ENCODE measurements at places on chromosomes 13 and 19.

DNA sequence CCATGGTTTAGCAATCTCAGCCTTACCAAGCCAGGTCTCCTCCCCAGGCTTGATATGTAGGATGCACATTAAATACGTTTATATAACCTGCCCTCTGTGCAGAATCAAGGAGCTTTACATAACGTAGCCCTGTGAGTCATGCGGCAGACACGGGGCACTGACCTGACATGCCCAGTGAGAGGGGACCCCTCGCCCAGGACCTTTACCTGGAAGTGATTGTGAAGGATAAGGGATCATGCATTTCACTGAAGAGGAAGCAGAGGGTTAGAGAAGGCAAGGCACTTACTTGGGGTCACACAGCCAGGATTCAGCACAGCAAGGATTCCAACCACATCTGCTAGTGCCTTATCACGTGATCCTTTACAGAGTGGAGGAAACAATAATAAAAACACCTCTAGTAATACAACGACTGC, 18.9 kb upstream of the FOSB start:
- DNase-seq = no peak

GRCh38 chr19:11767633-11768133, 883 bp downstream of the ZNF441 start:
- DNase-seq = peak; percentile 1

- DNase-seq = no peak
These were observed 1550.8 kb upstream of the SLC10A2 start for GRCh38 chr13:104616990-104617389.

- DNase-seq = no peak
These were observed 306.2 kb downstream of the ATP8A2 start for GRCh38 chr13:25677956-25678355.

DNA sequence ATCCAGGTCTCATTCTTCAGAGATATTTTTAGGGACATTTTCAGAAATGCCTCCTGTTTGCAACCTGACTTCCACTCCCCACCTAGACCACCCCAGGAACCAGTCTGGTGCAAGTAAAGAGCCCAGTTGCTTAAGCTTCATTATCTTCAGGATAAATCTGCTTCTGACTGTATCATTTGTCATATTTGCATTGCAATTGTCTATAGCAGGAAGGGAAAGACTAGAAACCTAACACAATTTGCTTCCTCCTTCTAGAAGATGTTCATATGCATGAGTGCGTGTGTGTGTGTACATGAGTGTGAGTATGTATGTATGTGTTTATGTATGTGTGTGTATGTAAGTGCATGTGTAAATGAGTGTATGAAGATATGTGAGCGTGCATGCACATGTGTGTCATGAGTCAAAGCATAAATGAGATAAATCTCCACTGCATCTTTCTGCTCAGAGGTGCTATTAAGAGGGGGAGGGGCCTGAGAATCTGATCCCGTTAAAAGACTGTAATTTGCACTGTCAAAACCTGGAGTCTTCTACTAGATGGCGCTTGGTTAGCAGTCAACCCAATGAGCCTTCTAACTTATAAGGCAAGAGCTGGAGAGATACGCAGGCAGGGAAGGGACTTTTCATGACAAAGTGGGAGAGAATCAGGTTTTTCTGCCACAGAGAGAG, 178.8 kb upstream of the KL start:
- no peak for DNase-seq

DNA sequence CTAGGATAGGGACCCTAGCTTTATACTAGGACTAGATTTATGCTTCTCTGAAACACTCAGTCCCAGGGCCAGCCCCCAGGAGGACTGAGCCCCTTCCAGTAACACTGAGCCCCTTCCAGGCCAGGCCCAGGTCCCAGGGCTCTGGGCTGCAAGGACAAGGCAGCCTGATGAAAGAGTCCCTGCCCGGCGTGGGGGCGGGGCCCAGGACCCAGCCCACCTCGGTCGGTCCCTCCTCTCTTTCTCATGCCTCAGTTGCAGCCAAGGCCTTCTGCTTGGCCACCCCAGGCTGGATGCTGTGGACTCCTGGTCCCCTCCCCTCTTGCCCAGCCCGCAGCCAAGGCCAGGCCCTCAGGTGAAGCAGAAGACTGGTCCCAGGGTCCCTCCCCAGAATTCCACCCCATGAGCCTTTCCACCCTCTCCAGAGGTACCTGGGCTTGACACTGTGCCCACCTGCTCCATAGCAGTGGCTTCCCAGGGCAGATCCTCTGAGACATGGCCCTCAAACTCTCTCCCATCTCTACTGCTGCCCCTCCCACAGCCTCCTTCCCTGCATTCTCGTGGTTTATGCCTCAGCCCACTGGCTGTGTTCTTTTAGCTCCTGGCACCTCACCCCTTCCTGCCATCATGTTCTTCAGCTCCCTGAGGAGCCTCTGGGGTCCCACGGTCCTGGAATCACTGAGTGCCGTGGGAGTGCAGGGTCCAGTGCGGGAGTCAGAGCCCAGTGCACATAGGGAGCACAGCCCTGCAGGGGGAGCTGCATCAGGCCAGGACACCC, 53.6 kb upstream of the C1QTNF9B start:
- DNase-seq = no peak

- DNase-seq = no peak
These were observed 25.7 kb upstream of the SLC7A1 start for GRCh38 chr13:29621051-29621800.

DNA sequence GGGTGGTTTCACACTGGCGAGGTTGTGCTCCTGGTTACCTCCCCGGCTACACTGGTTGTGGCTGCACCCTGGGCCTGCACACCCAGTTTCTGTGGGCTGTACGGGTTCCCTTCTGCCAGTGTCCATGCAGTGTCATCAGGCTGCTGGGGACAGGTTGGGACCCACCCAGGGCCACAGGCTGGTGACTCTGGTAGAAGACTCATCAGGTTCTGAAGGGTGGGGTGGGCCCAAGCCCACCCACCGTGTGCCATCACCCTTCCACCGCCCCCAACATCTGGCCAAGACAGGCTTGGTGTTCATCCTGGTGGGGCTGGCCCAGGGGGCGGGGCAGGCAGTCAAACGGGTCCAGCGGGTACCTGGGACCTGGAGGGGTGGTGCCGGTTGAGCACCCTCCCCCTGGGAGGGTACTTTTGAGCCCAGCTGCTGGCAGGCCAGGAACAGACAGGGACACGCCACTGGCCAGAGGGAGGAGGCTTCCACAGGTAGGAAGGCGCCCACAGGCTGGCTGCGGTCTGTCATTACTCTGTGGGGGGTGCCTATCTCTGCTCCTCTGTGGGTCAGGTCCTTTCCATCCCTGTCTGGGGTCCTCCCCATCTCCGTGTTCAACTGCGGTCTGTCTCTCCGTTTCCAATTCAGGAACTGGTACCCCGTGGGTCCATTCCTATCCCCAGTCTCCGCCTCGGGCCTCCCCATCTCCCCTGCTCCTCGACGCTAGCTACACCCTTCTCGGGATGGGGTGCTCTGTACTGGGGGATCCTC, at the start of gene RNF225:
RNF225 (plus strand) TSS at position 437 of the 759 bp plus-strand sequence. CDS start 434 bp downstream, outside the sequence.
- no peak for DNase-seq

DNA sequence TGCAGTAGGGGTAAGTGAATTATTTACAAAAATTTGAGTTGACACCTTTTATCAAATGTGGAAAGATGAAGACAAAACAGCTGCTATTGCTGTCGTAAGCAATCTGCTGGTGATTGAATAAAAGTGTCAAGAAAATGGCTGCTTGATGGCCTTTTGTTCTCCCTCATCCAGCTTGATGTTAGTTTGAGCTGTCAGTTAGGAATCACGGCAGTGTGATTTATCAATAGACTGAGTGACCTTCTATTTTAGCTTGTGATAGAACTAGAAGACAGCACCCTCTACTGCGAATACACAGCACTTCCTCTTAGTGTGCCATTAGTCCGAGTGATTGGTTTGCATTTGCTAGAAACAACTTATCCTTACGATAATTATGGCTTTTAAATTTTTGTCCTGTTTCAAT, 76.3 kb downstream of the MZT1 start:
- DNase-seq = no peak

DNA sequence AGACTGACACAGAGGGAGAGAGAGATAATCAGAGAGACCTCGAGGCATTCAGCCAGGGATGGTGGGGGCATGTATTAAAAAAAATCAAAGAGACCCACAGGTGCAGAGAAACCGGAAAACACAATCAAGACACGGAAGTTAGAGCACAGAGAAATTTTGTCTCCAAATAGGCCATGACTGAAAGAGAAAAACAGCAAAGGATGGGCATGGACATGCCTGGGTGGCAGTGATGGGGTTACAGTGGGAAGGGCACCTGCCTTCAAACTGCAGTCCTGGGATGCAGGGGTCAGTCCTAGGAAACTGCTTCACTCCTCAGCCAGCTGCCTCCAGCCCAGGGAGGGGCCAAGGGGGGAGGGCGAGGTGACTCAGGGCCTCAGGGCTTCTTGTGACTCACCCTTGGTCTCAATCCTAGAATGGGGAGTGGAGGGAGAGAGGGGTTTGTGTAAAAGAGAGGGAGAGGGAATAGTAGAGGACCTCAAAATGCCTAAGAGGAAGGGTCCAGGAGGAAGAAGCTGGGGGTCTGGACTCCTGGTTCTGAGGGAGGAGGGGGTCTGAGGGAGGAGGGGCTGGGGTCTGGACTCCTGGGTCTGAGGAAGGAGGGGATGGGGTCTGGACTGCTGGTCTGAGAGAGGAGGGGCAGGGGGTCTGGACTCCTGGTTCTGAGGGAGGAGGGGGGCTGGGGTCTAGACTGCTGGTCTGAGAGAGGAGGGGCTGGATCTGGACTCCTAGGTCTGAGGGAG, 3.6 kb upstream of the KCNN4 start:
- DNase-seq = peak; percentile 51

GRCh38 chr19:17021328-17021727, 5.3 kb downstream of the CPAMD8 start:
- DNase-seq = no peak

DNA sequence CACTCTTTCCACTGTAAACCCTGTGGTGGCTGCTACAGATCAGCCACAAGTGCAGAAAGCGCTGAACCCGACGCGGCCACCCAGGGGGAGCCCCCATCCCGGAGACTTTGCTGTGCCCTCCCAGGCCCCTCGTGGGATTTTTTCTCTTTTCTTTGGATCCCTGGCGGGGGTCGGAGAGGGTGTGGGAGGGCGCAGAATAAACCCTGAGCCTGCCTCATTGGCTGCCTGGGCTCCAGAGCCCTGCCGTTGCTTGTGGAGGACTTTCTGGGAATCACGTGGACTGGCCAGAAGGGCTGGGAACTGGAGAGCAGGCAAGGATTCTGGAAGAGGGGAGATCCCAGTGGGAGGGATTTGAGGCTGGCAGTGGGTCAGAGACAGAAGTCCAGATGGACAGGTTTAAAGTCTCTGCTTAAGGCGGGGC, 24.9 kb downstream of the GADD45B start:
- no peak for DNase-seq

- no peak for DNase-seq
These were observed 36.2 kb upstream of the ATP12A start for GRCh38 chr13:24644036-24644435.

GRCh38 chr19:43465468-43466120, at the start of gene LYPD3:
Gene LYPD3 (minus strand): TSS chr19:43465608. CDS start chr19:43465571, 37 bp downstream.
- DNase-seq = no peak

DNA sequence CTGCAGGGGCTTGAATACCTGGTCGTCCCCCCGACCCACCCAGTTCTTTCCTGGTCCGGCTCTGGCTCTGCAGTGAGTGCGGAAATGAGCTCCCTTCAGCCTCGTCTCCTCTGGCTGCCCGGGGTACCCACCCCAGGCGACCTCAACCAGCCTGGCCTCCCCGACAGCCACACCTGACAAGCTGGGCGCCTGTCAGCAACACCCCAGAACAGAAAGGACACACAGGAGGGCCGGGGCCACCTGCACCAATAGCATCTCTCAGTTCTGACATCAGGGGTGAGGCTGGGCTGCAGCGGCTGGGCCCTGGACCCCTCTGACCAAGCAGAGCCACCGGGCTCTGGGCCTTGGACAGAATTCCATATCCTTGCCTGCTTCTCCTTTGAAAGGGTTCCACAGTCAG, 19.7 kb downstream of the SUGP1 start:
- DNase-seq = no peak

DNA sequence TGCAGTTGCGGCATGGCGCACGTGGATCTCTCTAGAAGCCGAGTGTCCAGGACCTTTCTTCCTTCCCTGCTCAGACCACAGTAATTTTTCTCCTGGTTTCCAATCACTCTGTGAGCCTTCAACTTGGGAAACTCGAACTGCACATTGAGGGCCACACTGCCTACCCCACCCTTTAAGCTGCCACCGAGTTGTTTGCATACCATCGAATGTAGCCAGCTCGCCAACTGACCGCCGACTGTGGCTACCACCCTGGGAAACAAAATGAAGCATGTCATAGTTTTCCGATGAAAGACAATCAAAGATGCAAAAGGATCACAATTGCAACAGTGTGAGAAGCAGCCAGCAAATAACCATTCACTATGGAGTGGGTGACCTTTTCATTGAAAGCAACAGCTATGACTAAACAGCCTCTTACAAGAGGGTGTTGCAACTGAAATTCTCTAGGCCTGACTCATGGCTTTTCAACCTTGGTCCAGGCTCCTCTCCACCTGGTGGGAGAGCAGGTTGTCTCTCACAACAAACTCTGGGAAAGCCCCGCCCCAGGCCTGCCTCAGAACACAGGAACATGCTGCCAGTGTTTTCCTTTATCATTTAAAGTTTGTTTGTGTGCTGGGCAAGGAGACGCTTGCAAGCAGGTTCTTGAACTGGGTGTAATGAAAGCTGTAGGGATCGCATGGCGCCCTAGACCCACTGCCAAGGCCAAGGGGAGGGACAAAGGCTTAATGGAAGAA, 141.7 kb upstream of the SERP2 start:
- DNase-seq = no peak

GRCh38 chr13:35947315-35947714, 183.9 kb downstream of the DCLK1 start:
- no peak for DNase-seq

GRCh38 chr19:30169196-30169900, 202.8 kb upstream of the ZNF536 start:
- DNase-seq = no peak

DNA sequence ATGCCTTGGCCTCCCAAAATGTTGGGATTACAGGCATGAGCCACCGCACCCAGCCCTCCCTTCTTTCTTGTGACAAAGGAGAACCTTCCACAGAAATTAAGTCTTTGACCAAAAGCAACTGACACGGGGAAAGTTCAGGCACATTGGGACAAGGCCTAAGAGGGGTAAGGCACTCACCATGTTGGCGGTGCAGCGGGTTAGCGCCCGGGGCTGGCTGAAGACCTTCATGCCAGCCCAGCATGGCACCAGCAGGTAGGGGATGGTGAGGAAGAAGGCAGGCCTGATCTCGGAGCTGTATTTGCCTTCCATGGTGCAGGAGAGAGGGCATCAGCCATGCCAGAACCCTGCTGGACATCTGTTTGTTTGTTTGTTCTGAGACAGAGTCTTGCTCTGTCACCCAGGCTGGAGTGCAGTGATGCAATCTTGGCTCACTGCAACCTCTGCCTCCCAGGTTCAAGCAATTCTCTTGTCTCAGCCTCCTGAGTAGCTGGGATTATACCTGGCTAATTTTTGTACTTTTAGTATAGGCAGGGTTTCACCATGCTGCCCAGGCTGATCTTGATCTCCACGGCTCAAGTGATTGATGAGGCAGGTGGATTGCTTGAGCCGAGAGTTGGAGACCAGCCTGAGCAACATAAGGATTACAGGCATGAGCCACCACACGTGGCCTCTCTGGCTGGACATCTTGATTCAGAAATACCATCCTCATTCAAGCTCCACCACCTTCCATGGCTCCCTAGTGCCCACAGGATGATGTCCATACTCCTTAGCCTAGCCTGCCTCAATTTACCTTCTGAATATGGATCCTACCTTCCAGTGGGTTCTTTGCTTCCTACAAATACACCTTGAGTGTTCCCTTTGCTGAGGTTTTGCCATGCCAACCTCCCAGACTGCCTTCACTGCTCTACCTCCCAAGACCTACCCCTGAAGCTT, 4.4 kb downstream of the TM6SF2 start:
- DNase-seq = no peak

Data from stimulated activated CD4-positive, alpha-beta T cell treated with anti-CD3 and anti-CD28 coated beads, Interleukin-1b, Interleukin-23, amount 100 ng/mL, for 1 hour (primary cell).